ENCODE measurements at places on chromosomes 1 and 21.

- DNase-seq, result no peak
These were observed 8.6 kb downstream of the ARHGAP29 start for GRCh38 chr1:94228640-94229375.

DNA sequence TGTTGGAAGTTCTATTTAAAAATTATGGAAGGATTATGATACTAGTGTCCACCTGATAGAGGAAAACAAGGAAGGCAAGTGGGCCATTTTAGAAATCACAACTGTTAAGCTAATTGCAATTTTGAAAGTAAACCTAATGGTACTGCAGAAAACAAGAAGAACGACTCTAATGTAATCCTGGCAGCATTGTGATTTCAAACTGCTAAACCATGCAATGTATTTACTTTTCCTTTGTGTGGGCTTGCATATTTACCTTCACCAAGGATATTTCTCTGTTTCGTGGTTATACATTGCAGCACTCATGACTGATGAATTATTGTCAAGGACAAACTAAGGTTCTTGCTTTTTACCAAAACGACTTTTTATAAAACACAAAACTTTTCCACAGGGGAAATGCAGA is 88.1 kb downstream of the TM2D1 start:
- DNase-seq, result no peak

GRCh38 chr1:48851638-48852037 is 74.9 kb upstream of the BEND5 start:
- no peak for DNase-seq

GRCh38 chr1:77316006-77316405 is 34.2 kb downstream of the AK5 start:
- DNase-seq, result peak; percentile 4

- DNase-seq, result no peak
These were observed 101.1 kb downstream of the NPHP4 start for GRCh38 chr1:5891137-5891536.

- DNase-seq, result no peak
These were observed 178.0 kb upstream of the DPT start for GRCh38 chr1:168907053-168907452.

DNA sequence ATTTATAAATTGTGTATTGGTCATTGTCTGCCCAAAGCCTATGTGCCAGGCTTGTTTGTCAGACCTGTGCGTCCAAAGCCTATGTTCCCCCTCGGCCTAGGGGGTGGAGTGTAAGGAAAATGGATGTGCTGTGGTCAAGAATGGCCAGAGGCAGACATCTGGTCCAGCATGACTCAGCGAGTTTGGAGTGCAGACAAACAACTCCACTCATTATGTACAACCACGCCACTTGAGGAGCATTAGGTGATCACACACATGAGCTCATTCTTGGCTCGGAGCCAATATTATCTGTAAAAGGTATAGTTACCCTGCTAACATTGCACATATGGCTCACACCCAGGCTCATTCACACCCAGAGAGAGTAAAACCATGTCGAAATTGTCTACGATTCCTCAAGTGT is 1047.6 kb upstream of the ADGRL4 start:
- DNase-seq, result peak; percentile 4

GRCh38 chr1:25347556-25347955 is 9.4 kb downstream of the TMEM50A start:
- no peak for DNase-seq

DNA sequence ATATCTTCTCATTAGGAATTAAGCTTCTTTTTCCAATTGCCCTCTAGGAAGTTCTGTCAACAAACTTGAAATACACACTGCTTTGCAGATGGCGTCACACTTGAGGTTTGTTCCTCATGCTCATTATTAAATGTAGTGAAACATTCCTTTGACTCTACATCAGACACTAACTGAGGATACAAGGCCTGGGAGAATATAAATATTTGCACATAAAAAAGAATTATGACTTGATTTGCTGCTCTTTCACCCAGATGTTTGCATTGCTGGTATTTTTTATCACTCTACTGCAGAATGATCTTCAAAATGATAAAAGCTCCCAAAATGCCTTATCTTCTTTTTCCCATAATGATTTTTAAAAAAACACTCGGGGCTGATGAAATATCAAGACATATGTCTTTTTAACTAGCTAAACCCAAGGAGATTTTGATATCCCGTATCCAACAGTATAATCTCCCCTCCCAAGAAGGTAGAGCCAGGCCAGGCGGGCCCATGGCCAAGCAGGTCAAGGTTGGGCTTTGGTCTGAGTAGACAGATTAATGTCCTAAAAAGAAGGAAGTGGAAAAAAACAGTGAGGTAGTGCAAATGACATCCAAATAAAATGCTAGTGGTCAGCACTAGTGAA is 264.6 kb downstream of the HHIPL2 start:
- peak; percentile 93 for DNase-seq

- no peak for DNase-seq
These were observed 183.3 kb downstream of the PTGER3 start for GRCh38 chr1:70864302-70864701.

- no peak for DNase-seq
These were observed 71.5 kb downstream of the SIK1 start for GRCh38 chr21:43355266-43355924.

DNA sequence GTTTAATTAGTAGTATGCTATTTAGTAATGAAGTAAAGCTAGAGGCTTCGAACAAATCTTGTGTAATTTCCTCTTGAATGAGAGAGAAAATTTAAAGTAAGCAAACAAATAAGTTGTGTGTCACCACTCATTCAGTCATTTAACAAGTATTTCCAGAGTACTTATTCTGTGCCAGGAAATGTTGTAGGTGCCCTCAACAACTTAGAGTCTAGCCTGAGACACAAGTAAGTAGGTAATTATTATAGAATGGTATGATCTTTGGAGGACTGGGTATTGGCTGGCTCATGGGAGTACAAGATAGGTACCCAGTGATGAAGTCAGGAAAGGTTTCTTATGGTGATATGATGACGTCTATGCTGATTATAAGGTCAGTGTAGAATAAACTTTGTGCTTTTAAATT is 17.4 kb upstream of the METTL18 start:
- no peak for DNase-seq

DNA sequence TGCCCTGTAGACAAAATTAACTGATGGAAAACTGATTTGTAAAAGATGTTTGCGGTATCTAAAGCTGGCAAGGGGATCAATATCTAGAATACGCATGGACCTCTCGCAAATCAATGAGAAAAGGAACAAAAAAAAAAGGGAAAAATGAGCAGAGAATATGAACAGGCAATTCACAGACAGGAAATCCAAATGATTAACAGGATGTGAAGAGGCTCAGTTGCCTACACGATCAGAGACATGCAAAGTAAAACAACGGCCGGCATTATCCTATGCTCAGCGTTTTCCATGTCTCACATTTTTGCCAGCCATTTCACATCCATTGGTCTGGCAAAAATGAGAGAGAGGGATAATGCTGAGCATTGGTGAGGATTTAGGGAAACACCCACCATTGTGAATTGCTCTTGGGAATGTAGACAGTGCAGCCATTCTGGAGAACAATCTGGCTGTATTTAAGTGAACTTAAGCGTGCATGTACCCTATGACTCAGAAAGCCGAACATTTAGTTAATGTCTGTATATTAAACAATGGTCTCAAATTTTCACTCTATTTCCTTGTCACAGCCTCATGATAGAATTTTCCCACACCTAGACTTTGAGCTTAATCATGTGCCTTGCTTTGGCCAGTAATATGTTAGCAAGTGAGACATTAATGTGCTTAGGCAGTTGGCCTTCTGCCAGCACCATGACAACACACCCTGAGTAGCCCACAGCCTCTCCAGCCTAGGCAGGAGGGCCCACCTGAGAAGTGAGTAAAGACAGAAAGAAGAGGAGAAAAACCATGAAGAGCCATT is 61.0 kb upstream of the NBPF3 start:
- no peak for DNase-seq

DNA sequence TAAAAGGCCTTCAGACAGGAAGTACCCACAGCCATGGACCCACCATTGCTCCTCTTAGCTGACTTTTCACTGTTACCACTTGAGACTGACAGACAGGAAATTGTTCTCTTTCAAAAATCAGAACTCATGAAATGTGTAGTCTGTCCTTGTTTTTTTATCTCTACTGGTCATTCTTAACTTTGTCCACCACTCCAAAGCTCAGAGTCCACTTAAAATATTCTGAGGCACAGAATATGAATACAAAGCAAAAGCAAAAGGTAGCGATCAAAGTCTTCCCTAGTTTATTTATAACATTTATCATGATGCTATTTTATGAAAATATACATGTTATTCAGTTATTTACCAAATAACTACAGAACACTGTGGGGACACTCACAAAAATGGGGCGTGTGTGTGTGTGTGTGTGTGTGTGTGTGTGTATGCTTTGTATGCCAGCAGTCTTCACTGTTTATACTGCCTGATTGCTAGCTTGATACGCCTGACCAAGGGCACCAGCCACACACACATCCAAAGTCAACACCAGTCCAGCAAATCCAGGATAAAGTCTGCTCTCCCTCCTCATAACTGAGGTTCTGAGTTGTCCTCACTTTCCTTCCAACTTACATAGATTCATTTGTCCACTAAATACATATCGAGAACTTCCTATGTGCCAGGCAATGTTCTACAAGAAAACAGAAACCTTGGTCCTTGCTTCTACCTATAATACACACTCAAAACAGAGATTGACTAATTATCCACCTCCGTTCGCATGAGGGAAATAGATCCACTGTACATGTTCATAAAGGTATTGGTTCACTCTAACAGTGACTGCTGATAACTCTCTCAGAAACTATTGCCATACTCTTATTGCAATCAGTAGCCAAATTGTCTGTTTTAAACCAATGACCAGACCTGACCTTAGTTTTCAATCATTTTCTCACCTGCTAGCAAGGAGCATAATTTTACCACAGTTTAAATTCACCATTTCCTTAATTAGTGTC is 79.4 kb downstream of the ERICH3 start:
- no peak for DNase-seq

- DNase-seq, result no peak
These were observed 24.7 kb downstream of the TNFRSF9 start for GRCh38 chr1:7915826-7916500.

DNA sequence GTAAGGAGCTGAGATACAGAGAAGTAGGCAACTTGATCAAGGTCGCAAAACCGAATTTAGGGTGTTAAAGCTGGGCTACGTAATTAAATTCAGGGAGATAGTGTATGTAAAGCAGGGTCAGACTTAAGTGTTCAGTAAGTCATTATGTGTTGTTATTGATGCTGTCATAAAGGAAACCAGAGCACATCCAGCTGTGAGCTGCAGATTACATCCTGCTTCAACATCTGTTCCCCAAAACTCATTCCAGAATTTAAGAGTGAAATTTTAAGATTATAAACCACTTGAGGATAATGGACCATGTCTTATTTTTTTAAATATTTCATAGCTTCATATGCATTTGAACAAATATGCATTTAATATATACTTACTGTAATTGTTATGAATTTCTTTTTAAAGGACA is 49.7 kb downstream of the IVNS1ABP start:
- no peak for DNase-seq

DNA sequence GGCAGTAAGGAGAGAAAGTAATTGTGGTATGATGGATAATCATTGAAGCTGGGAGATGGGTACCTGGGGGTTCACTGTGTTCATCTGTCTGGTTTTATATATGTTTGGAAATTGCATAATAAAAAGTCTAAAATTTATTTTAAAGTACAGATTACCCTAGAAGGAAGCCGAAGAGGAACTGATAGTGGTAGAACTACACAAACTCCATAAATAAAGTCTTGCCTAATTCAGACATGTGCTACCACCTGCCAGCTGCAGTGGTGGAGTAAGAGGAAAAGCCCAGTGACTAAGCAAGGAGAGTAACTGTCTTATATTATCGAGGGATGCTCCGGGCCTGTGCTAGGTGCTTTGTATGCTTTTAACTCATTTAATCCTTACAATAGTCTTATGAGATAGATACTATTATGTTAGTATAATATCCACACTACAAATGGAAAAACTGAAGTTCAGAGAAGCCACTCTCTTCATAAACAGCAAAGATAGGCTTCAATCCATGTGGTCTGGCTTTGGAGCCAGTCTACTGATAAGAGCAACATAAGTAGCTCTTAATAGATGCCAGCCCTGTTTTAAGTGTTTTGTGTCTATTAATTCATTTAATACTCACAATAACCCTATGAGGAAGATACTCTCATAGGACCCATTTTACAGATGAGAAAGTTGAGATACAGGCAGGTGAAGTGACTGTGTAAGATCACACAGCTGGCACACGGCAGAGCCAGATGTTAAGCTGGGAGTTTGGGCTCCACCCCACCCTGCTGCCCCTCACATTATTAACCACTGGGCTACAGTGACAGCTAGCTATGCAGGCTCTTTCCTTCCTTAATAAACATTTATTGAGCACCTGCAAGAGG is 56.8 kb upstream of the HNRNPU start:
- no peak for DNase-seq

DNA sequence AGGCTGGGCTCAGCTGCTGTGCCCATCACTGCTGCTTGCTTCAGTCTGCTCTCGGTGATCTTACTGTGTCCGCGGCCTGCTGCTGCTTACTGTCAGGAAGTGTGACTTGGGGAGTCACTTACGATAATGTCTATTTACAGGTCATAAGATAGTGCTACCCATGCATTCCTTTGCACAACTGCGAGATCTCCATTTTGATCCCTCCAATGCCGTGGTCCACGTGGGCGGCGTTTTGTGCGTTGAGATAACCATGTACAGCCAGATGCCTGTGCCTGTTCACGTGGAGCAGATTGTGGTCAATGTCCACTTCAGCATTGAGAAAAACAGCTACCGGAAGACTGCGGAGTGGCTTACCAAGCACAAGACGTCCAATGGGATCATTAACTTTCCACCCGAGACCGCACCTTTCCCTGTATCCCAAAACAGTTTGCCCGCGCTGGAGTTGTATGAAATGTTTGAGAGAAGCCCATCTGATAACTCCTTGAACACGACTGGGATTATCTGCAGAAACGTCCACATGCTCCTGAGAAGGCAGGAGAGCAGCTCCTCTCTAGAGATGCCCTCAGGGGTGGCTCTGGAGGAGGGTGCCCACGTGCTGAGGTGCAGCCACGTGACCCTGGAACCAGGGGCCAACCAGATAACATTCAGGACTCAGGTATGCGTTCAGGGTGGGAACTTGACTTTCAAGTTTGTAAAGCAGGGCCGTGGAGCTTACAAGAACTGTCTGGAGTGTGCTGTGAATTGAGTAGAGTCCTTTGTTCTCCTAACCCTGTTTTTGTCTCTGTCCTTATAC is 24.4 kb upstream of the PWP2 start:
- no peak for DNase-seq

GRCh38 chr1:41038110-41038509 is 16.6 kb upstream of the SLFNL1 start:
- no peak for DNase-seq

Data from fibroblast of skin of left quadriceps (primary cell).